ENCODE measurements at places on chromosomes 5 and 9.

GRCh38 chr9:127574072-127574993 lies 37.7 kb upstream of the STXBP1 start:
- DNase-seq, result no peak

DNA sequence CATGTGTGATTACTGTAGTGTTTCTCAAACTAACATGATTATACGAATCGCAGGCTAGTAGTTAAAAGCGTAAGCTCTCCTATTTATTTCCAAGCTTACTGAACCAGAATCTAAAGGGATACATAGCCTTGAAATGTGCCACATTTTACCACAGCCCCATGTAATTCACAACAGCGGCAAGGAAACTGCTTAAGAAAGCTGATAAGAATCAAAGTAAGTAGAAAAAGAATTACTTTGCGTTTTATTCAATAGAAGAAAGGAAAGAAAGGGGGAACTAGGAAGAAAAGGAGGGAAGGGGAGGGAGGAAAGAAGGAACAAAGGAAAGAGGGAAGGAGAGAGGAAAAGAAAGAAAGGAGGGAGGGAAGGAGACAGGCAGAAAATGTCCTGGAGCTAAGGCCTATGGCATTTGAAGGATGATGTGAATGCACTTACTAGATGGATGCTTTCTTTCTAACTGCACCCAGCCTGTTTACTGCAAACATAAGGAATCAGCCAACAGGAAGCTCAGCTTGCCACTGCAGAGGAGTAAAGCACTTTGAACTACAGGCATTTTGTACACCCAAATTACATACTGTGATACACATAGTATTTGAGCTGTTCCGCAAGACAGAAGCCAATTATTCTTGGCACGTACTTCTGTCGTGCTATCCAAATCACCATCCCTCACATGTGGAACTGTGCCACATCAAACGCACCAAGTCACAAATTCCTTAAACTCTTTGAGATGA lies 521.7 kb downstream of the RAB3C start:
- no peak for DNase-seq

DNA sequence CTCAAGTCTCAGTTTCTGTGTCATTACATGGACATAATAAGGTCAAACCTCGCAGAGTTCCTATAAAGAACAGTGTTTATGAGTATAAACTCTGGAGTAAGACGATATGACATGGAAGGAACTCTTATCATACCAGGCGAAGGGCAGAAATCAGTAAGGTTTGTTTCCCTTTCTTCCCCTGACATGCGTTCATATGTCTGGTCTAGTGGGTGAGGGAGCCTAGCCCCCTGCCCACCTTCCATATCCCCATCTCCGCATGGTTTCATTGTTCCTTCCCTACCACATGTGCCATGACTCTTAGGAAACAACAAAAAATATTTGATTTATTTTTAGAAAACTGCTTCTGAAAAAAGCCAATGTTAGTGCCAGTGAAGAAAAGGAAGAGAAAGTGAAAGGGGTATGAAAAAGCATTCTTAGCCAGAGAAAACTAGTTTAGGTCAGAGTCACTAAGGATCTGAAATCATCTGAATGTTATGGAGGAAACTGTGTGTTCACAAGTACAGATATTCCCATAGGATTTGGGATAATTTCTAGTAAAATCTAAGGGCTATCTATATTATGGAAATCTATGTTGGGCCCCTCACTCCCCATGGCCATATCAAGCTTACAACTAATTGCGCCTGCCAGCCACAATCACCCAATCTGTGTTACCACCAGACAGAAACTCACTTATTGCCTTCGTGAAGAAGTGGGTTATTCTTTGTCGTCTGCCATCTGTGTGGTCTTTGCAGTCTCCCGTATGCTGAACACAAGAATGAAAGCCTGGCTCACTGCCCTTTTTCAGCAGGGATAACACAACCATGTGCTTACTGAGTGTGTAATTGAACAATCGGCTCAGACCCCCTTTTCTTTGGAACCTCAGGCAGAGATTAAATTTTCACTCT lies 19.9 kb upstream of the HMHB1 start:
- no peak for DNase-seq

GRCh38 chr5:176825234-176825633 lies 14.9 kb downstream of the UNC5A start:
- DNase-seq, result no peak

DNA sequence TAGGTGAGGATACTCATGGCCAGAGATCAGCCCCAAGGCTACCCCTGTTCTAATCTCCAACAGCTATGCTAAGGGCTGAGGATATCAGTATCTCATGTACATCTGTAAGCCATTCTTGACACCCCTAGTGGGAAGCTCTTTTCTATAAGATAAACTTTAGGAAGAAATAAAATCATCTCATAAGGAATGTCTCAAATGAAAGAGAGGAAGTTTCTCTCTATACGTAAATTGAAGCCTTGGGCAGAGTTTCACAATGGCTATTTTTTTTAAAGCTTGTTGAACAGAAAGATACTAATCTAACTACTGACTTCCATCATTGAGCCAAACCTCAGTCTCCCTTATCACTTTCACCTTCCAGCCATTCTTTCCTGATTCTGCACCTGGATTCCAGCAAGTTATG lies 405.7 kb downstream of the PRR16 start:
- DNase-seq, result no peak

- DNase-seq, result no peak
These were observed 178.1 kb downstream of the EBF1 start for GRCh38 chr5:158921441-158922262.
